ENCODE measurements at places on chromosomes 13 and 19. TPM values are rescaled to one million over a fixed set of nuclear protein-coding genes. Genes with fewer than 3 reads are reported as not detected.

GRCh38 chr13:50209631-50210030 lies 194.4 kb downstream of the KCNRG start:
- no peak for DNase-seq

DNA sequence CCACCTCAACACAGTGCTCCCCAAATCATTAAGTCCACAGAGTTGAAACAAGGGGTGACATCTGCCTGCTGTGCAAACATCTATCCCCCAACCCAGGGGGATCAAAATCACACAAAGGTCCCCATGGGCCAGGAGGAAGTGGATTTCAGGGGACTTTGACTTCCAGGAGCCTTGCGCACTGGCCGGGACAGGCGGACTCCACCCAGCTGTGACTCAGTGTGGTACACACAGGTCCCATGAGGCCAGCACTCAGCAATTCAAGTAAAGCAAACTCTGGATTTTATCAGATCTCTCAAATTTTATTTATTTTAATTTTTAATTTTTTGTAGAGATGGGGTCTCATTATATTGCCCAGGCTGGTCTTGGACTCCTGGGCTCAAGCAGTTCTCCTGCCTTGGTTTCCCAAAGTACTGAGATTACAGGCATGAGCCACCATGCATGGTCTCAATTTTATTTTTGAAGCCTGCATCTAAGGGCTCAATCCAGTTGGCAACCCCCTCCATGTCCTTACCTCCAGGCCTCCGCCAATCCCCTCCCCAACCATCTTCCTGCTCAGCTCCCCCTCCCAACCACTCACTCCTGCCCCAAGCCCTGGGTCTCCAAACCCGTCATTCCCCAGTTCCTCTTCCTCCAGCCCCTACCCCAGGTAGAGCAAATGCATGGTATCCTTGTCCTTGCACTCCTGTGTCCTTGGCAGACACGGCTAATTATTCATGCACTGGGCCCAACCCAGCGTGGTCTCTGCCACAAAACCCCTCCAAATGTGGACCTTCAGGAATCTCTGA lies 18.2 kb downstream of the ARHGAP33 start:
- DNase-seq: no peak

- no peak for DNase-seq
These were observed 19.4 kb downstream of the EPS15L1 start for GRCh38 chr19:16452325-16452724.

Gene ZNF574
- total RNA-seq: 24.1 TPM

Gene PARP4
- 16.2 TPM for total RNA-seq

Gene DOCK9
- total RNA-seq: 4.5 TPM

Gene ZNF560
- not detected for total RNA-seq

Gene MYADM
- 61.5 TPM for total RNA-seq

Gene CYP2B6
- not detected for total RNA-seq

GRCh38 chr13:46071590-46072249 lies 19.2 kb upstream of the ZC3H13 start:
- no peak for DNase-seq

Gene IRGC
- not detected for total RNA-seq

DNA sequence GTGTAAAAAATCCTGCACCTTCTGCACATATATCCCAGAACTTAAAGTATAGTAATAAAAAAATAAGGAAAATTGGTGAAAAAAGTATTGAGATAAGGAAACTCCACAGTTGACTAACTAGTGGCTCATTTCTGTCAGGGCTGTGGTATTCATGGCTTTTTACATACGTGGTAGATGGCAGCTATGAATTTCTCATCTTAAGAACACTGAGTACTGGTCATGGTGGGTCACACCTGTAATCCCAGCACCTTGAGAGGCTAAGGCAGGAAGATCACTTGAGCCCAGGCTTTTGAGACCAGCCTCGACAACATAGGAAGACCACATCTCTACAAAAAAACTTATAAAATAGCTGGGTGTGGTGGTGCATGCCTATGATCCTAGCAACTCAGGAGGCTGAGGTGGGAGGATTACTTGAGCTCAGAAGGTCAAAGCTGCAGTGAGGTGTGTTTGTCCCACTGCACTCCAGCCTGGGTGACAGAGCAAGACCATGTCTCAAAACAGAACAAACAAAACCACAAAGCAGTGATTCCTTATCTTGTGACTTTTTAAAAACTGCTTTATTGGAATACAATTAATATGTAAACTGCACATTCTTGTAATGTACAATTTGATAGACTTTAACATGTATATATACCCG lies 16.8 kb downstream of the SLAIN1 start:
- DNase-seq: no peak

Gene HSH2D
- not detected for total RNA-seq

Gene STRN4
- 117 TPM for total RNA-seq

Gene KLF5
- total RNA-seq: 0.34 TPM

Gene PBX4
- 56.1 TPM for total RNA-seq

- DNase-seq: no peak
These were observed 13.2 kb downstream of the FUZ start for GRCh38 chr19:49799798-49800376.

- DNase-seq: no peak
These were observed 40.4 kb upstream of the PDCD5 start for GRCh38 chr19:32540621-32541020.

DNA sequence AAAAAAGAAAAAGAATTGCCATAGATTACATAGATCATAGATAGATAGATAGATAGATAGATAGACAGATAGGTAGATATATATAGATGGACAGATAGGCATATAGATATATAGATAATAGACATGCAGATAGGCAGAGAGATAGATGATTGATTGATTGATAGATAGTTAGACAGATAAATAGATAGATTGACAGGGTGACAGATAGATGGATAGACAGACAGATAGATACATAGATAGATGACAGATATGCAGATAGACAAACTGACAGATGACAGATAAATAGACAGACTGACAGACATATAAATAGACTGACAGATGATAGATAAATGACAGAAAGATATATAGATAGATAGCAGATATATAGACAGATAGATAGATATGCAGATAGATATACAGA lies 474.0 kb downstream of the IRS2 start:
- DNase-seq: no peak

DNA sequence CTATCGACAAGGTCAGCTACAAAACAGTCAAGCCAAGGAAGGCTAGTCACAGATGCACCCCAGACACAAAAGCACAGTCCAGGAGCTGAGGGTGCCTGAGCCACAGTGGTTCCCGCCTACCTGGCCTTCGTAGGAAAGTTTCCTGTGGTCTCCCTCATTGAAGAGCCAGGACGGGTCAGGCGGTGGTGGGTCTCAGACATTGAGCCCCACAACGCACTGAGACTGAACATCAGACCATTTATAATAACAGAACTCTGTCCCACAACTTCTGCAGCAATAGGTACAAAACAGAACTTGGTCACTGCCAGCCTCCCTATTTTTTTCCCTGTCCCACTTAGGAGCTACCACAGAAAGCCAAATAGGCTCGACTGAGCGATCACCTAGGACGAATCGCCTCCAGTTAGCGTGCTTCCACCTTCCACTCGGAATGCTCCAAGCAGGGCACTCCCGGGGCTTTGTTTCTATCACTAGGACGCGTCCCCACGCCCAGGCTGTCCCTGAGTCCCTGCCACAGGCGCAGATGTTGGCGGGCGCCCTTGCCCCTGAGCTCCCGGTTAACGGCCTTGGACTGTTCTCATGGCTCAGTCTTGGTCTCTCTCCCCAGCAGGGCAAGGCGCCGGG lies 640 bp upstream of the ZNF544 start:
- DNase-seq: no peak

DNA sequence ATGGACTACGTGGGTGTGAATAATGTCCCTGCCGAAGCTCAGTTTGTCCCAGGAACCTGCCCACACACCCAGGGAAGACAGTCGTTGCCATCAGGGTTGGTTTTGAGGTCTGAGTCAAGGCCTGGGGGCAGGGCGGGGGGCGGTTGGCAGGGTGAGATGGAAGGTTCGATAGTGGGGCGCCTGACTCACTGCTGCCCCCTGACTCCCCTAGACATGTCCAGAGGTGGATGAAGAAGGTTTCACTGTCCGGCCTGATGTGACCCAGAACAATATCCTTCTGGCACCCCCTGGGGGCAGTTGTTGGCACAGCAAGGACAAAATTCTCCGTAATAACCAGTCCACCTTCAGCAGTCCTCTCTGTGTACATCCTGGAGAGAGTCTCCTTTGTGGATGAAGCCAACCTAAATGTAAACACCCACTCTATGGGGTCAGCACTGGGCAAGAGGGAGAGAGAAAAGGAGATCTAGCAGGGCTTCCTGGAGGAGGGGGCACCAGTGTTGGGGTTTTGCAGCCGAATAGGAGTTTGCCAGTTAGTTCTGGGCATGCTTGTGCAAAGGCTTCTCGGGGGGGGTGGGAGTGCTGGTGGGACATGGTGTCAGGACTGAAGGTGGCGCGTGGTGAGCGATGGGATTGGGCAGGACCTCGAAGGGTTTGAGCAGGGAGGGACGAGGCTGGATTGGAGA lies 19.6 kb upstream of the B3GNT3 start:
- DNase-seq: peak; percentile 71

Gene RAB20
- 1.7 TPM for total RNA-seq

- no peak for DNase-seq
These were observed 113.3 kb downstream of the SIPA1L3 start for GRCh38 chr19:38020311-38020710.

- DNase-seq: peak; percentile 69
These were observed 40.6 kb upstream of the ZNF681 start for GRCh38 chr19:23799321-23799720.

DNA sequence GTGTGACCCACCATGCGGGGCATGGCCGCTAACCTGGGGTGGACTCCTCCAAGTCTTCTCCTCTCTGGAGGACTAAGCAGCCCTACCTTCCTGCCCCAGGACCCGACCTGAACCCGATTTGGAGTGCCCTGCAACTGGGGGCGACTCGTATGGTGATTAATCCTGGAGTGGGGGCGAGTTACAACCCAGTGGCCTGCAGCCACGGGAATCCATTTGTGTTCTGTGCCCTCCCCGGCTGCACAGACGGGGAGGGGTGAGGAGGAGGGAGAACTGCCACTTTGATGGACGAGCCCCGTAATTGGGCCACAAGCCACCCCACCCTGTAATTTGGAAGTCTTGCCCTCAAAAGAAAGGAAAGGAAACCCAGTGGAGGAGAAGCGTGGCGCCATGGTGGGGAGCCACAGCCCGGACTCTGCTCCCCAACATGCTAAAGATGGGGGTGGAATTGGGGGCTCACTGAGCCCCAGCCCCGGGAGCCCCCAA lies 18.0 kb downstream of the PRR36 start:
- no peak for DNase-seq

Gene MEF2B
- total RNA-seq: 1.7 TPM

DNA sequence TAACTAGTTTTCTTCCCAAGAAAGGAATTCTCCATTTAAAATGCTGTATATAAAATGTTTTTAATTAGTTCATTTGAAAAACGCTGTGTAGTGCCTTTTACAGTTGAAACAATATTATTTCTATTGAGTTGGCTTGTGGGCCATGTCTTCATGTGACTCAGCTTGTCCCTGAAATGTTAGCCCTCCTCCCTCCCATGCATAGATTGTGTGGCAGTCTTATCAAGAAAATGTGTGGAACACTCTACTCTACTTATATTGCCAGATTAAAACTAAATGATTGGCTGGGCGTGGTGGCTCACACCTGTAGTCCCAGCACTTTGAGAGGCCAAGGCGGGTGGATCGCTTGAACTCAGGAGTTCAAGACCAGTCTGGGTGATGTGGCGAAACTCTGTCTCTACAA lies 33.4 kb downstream of the TFDP1 start:
- no peak for DNase-seq

- no peak for DNase-seq
These were observed 4.1 kb upstream of the CNN1 start for GRCh38 chr19:11534538-11534937.

DNA sequence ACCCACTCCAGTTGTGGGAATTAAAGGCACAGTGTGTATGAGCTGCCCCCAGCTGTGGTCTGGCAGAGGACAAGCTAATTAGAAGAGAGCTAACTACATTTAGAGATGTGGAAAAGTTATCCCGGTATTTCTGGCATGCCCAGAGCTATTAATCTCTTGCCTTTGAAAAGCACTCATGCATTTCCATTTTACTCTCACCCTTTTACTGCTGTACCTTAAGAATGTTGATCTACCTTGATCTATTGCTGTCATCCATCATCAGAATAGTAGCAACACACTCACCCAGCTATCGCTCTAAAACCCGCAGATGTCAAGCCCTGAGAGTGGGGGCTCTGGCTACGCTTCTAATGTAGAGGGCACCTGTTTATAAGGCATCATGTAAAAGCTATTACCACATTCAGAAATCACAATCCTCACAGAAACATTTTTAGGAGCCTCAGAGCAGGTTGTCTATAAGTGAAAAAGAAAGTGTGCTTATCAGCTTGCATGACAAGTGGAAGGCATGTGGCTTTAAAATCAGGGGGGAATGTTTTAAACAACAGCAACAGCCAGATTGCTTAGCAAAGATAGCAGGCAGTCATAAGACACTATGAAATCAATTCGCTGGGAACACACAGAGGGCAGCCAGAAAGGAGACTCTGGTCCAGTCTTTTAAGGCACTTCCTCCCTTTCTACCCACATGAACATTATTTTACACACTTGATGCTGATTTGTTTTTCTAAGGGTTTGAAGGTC lies 224.2 kb upstream of the IRS2 start:
- no peak for DNase-seq

DNA sequence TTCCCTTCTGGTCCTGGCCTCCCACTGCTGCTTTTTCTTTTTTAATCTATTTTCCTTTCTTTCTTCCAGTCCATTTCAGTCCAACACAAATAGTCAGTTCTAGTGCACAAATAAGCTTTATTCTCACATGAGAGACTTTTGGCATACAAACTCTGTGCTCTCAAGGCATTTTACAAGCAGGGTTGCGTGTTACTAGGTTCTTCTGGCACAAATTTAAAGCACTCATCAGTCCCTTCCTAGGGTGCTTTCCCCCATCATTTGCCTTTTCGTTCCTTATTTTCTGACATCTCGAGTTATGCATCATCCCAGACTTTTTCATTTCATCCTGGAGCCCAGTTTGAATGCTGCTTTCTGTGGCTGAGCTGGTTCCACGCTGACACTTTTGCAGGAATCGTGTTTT lies 29.8 kb upstream of the IL17D start:
- no peak for DNase-seq

Gene C13orf42
- total RNA-seq: not detected

Gene PRX
- 4.7 TPM for total RNA-seq

DNA sequence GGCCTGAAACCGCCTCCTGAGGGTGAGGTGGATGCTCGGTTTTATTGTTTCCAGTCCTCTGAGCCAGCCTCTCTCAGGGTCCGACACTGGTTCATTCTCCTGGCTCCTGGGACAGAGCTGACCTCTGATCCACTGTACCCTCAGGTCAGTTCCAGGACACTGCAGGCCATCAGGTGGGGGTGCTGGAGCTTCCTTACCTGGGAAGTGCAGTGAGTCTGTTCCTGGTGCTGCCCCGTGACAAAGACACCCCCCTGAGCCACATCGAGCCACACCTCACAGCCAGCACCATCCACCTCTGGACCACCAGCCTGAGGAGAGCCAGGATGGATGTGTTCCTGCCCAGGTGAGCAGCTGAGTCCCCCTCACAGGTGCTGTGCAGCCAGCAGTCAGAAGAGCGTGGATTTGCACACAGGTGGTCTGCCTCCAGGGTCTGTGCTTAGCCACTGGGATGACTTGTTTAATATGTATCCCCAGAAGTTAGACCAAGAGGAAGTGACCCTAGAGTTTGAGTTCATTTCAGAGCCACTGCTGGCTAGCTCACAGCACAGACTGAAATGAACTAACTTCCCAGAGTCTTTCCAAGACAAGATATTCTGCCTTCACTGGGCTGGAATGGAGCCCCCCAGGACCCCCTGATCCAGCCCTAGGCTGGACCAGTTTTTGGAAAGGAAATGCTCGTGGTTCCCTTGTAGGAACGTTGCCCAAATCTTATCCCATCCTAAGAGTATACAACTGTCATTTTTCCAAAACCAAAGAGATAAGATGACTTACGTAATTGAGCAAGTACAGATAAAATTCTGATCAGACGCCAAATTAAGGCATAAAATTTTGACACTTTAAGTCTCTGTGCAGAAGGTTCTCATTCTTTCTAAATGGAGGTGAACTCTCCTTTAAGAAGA lies 8.8 kb downstream of the SERPINE3 start:
- no peak for DNase-seq

Measured in glutamatergic neuron (in vitro differentiated cells).